Upper lobe of right lung (tissue), 1 donor: ENCODE measurements at places on chromosomes 11 and 22.
A peak's percentile ranks its signal among the peaks of the same experiment; 100 is the strongest.

DNA sequence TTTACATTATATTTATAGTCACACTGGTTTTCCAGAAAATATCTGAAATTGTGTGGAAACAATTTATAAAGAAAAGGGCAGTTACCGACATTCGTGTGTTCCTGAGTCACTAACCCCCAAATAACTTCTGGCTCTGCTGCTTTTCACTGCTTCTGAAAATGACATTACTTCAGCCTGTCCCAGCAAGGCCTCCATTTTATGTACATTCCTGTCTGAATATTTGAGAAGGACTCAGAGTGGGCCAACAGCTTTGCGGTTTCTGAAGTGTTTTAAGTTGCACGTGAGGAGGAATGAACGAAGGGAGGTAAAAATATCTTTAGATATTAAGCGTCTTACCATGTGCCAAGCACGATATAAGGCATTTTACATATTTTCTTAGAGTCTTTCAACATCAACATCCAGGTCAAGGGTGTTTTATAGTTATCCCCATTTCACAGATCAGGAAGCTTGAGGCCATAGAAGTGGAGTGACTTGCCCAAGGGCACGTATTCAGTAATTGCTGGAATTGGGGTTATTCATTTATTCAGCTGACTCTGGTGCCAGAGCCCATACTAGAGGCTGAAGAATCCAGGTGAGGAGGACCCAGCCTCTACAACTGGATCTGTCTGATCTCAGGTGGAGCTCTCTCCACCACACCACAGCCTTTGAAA lies 30.8 kb upstream of the WNT11 start:
- DNase-seq = no peak
- no peaks in the 10 kb centered on the region for H3K27me3 ChIP-seq
- H3K27ac ChIP-seq = no peak overlapping the region
- H3K4me3 ChIP-seq = no peak overlapping the region

DNA sequence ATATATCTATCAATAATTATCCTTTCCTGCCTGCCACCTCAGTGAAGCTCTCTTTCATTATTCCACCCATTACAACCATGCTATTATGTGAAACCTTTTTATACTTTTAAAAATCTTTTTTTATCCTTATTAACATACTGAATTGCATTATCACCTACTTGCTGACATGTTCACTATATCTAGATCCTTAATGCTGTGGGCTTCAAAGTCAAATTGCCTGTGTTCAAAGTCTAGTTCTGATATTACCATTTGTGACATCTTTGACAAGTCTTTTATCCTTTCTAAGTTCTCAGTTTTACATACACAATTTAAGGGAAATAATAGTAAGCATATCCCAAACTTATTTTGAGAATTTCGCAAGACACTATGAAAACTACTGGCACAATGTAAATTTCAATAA lies 2239.4 kb downstream of the LRRC4C start:
- no peak for DNase-seq
- no peaks in the 10 kb centered on the region for H3K27me3 ChIP-seq
- no peaks in the 10 kb centered on the region for H3K36me3 ChIP-seq
- no peak overlapping the region for H3K27ac ChIP-seq
- no peaks in the 10 kb centered on the region for H3K4me1 ChIP-seq
- no peak overlapping the region for H3K4me3 ChIP-seq

DNA sequence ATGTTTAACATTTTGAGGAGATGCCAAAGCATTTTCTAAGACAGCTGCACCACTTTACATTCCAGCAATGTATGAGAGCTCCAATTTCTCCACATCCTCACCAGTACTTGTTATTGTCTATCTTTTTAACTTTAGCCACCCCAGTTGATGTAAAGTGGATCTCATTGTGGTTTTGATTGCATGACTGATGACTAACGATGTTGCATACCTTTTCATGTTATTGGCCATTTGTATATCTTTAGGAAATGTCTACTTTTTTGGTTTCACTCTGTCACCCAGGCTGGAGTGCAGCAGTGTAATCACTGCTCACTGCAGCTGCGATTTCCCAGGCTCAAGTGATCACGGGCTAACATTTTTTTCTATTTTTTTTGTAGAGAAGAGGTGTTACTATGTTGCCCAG lies 8.9 kb downstream of the TTC28 start:
- H3K4me1 ChIP-seq = peaks cover 10% of the 10 kb centered on the region
- no peak overlapping the region for H3K4me3 ChIP-seq
- H3K36me3 ChIP-seq = no peaks in the 10 kb centered on the region
- H3K27me3 ChIP-seq = no peaks in the 10 kb centered on the region

DNA sequence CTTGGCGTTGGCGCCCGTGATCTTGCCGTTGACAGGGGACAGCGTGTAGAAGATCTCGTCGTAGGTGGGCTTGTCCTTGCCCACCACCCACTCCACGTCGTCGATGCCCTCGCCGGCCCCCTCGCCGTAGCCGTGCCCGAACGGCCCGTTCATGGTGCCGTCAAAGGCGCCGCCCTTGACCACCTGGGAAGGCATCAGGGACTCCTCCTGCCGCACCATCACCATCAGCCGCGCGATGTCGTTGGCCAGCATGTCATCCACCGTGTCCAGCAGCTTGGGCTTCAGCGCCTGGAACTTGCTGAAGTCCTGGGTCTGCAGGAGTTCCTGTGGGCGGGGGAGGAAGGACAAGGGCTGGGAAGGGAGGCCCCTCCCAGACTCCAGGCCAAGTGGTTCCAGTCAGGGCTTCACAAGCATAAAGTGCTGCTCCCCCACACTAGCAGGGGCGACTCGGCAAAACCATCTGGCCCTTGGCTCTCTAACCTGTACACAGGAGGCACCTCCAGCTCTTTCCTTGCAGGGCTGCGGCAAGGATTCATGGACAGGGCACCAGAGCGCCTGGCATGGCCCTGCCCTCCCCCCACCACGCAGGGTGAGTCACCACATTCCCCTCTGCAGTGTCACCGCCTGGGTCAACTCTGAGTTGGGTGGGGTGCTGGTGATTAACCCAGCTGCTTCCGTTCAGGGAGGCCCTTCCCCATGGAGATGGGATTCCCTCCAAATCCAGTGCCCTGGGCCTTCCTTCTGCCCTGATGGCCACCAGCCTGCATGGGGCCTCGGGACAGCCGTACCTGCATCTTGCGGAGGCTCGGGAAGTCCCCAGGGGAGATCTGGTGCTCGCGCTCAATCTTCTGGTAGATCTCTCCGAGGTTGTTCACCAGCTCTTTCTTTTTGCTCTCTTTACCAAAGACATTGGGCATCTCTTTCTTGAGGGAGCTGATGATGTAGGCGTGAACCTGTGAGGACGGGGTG lies 10.4 kb upstream of the CDC42BPG start:
- H3K36me3 ChIP-seq = peaks cover 45% of the 10 kb centered on the region
- DNase-seq = peak; percentile 89
- peak overlapping the region; percentile 87 for H3K27ac ChIP-seq
- H3K4me3 ChIP-seq = no peak overlapping the region
- H3K4me1 ChIP-seq = peaks cover 94% of the 10 kb centered on the region

- H3K4me3 ChIP-seq = no peak overlapping the region
- no peak overlapping the region for H3K27ac ChIP-seq
These were observed 14.4 kb downstream of the ATXN10 start for GRCh38 chr22:45686004-45686403.

DNA sequence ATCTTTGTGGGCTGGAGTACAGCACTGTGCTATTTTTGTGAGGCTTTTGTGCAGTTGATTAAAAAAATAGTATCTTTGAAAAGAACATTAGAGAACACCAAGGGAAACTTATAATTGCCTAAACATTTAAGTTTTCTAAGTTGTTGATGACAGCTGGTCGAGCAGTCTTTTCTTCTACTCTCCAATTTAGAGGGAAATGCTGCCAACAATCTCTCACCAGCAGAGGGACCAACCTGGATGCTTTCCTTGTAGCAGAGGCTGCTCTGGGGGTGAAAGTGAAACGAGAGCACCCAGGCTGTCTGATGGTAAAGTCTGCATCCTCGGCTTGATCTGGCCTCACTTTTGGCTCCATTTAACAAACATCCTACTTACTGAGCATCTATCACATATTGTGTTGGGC lies 1286.5 kb upstream of the TENM4 start:
- H3K36me3 ChIP-seq = no peaks in the 10 kb centered on the region
- H3K4me3 ChIP-seq = no peak overlapping the region
- H3K27ac ChIP-seq = no peak overlapping the region
- no peaks in the 10 kb centered on the region for H3K4me1 ChIP-seq
- no peaks in the 10 kb centered on the region for H3K27me3 ChIP-seq

DNA sequence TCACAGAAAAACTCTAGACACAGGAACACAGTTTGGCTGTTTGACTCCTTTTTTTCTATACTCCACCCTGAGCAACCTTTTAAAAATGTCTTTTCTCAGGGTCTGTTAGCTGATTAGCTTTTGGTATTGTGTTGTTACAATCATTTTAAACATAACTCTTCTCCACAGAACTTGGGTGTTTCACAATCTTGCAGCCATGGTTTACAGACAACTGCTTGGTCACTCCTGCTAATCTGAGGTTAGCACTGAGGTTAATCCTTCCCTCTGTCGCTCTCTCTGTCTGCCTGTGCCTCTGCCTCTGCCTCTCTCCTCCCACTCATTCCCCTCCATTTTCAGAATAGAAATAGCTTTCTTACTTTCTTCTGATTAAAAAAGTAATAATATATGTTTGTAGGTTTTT lies 62.4 kb upstream of the ZBED5 start:
- no peaks in the 10 kb centered on the region for H3K27me3 ChIP-seq
- no peak overlapping the region for H3K27ac ChIP-seq
- no peak for DNase-seq

GRCh38 chr11:67648796-67649613 lies 1.5 kb downstream of the ACY3 start:
- H3K27me3 ChIP-seq = peaks cover 4% of the 10 kb centered on the region
- H3K4me3 ChIP-seq = no peak overlapping the region
- no peaks in the 10 kb centered on the region for H3K36me3 ChIP-seq

- H3K4me1 ChIP-seq = no peaks in the 10 kb centered on the region
These were observed 931.0 kb downstream of the NTM start for GRCh38 chr11:132301465-132301864.
